Effector CD4-positive, alpha-beta T cell (primary cell): ENCODE measurements at places on chromosomes 5 and 9.

- DNase-seq: no peak
Observed at GRCh38 chr5:137693307-137693950, 42.5 kb downstream of the KLHL3 start.

DNA sequence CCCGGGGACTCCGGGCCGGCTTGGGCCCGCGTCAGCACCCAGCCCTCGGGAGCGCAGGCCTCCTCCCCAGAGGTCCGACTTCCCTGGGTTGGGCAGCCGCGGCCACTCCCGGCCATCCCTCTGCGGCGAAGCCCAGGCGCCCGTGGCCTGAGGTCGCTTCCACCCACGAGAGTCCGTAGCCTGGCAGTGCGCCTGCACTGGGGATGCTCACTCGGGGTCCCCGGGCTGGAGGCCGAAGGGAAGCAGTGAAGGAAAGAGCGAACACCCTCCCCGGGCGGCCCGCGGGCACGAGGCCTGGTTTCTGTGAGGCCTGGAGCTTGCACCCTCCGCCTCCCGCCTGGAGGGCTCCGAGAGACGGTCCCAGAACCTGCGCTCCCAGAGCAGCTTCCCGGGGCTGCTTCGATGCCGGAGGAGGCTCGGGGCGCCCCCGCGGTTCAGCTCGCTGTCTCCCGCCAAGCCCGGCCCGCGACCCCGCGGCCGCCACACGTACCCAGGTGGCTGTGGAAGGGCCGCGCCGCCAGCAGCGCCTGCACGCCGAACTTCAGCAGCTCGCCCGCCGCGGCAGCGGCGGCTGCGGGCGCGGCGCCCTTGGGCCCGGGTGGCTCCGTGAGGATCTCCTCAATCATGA lies 607 bp downstream of the BARX1 start:
- no peak for DNase-seq

DNA sequence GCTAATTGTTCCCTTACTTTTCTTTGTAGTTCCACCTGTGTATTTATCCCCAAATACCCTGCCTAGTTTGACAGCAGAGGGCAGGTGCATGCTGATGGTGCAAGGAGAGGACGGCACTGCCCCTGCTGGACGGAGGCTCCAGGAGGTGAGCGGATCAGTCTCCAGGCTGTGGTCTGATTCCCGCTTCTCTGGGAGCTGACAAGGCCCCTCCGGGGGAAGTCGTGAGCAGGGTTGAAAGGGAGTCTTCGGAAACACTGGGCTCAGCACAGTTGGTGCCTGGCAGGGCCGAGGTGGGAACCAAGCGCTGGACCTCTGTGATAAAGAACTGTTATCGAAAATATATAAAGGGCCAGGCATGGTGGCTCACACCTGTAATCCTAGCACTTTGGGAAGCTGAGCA lies 52.9 kb downstream of the RASGEF1C start:
- DNase-seq: no peak

- no peak for DNase-seq
Observed at GRCh38 chr5:141510160-141510559, 21.3 kb downstream of the PCDHGC5 start.

- no peak for DNase-seq
Observed at GRCh38 chr9:116020801-116021200, 132.8 kb upstream of the PAPPA start.

DNA sequence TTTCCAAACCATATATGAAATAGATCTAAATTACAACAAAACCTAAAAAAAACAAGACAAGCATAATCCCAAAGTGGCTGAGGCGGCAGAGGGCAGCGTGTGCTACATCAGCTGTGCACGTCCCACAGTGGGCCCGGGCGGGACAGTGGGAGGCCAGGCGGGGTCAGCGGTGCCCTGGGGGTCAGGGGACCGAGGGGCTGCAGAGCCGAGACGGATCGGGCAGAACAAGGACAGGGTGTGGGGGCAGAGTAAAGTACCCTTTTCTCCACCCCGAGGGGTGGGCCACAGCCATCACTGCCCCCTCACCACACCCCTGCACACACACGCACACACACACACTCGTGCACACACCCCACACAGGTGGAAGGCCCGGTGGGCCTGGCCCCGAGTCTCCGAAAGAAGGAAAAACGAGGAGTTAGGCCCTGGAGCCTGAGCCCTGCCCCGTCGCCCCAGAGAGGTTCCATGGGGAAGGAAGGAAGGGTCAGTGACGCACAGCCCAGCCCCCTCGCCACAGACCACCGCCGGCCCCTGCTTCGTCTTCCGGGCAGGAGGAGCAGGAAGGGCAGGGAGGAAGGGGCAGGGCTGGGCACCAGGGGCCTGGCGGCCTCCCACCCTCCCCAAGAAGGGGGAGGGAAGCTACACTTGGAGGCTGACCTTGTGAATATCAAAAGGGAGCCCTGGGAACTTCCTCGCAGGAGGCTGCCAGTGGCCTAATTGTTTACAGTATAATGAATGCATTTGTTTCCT lies 49.6 kb upstream of the UBAC1 start:
- DNase-seq: no peak

DNA sequence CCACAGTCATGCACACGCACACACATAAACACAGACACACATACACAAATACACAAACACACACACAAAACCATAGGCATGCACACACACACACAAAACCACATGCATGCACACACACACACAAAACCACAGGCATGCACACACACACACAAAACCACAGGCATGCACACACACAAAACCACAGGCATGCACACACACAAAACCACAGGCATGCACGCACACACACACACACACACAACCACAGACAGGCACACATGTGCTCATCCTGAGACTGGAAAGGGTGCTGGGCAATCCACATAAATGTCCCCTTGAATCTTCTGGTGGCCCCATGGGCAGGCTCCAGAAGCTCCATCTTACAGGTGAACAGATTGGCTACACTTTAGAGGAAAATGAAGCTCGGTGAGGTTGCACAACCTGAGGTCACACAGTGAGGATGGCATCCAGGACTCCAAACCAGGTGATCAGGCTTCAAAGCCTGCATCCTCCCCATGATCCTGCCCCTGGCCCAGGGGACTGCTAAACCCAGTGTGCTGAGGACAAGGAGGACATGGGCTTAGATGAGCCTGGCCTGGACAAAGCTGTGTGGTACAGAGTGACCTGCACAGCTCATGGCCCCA lies 144.8 kb downstream of the GADD45G start:
- no peak for DNase-seq

DNA sequence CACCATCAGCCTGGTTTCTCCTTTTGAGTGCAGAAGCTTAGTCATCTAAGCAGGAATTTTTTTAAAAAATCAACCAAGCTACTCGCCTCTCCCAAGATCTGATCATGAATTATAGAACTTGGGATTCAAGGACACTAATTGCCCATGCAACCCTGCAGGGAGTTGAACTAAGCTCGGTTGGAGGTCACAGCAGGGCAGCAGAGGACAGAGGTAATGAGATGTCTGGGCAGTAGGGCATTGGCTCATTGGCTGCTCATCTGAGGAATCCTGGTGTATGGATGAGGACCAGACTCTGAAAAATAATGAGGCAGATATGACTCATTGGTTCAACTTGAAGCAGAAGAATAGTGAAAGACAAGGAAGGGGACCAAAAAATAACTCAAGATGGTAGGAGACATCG lies 111.8 kb upstream of the TLE1 start:
- no peak for DNase-seq

DNA sequence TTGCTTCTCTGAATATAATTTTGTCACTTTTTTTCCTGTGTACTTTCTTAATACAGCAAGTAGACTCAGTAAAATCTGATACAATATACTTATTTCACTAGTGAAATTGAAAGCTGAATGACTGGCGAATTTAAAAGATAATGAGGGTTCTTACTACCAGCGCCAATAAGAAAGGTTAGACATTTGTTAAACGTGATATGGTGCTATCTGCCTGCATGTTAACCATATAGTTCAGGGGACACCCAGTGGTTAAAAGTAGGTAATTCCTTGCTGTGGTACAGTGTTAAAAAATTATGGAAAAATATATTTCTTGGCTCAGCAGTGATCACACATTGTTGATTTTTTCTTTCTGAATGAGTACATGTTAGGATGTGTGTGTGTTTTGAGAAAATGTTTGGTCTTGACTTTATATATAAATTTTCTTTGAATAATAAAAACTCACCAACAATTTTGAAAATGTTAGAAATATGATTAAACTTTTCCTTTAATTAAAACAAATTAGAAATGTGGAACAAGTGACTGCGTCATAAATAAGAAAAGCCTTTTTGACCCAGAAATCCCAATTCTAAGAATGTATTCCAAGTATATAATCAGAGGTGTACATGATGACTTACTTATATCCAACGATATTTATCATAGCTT lies 25.8 kb downstream of the CAST start:
- DNase-seq: no peak

DNA sequence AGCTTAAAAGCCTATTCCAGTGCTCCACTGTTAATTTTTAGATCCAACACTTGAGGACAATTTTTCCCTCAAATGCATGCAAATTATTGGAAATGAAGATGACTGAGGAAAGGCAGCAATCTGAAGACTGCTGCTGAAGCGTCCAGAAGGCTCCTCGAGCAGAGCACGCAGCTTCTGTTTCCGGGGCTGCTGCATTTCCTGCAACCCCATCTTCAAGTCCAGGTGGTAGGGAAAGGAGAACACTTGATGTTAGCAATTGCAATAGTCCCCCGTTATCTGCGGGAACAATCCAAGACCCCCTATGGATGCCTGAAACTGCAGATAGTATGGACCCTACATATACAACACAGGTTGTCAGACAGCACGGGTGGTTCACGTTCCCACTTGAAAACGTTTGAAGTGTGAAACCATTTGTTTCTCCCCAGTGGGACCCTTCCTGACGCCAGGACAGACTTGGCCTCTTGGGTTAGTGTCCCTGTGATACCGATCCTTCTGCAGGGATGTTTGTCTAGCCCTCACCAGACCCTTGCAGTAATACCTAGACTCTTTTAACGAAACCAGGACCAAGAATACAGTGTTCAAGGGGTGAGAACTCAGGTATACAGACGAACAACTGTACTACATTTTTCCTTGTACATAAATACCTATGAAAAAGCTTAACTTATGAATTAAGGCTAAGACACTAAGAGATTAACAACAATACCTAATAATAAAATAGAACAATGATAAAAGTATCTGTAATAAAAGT lies 152.3 kb downstream of the HSD17B3 start:
- no peak for DNase-seq

DNA sequence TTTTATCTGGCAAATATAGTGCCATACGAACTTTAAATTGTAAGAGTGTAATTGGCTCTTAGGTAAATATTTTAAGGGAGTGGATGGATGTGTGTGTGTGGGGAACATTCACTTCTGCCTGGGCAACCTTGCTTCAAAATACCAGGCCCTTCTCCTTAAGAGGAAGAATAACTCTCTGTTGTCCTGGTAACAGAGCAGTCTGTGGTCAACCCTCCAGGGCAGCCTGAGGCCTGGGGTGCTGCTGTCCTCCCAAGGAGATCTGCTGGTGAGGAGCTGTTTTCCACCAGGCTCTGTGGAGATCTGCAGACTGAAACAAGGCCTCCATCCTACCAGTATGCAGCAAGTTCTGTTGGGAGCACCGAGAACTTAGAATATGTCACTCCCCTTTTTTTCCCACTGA lies 325.2 kb downstream of the PSAT1 start:
- DNase-seq: no peak

DNA sequence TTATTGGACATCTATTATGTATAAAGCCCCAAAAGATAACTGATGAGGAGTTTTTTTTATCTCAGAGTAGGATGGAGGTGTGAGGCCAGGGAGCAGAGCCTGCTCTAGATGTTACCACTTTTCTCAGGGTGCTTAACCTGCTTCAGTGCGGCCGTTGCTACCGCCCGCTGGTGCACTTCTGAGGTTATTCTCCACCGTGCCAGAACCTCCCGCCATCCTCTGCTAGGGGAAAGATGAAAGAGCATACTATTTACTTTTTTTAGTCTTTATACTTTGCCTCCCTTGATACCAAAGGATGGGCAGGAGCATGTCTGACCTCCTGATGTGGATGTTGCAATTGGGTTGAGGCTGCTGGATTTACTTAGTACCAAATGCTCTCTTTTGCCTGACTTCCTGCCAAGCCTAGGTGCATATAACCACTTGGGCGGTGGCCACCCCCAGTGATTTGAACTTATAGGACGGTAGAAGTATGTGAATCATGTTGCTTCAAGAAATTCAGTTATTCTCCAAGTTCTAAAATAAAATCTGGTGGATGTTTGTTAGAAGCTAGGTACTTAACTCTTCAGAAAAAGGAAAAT lies 71.1 kb upstream of the HSPB3 start:
- no peak for DNase-seq

GRCh38 chr5:139523635-139524445 lies 37.3 kb upstream of the UBE2D2 start:
- DNase-seq: no peak

GRCh38 chr5:83244516-83244915 lies 167.2 kb downstream of the XRCC4 start:
- no peak for DNase-seq

DNA sequence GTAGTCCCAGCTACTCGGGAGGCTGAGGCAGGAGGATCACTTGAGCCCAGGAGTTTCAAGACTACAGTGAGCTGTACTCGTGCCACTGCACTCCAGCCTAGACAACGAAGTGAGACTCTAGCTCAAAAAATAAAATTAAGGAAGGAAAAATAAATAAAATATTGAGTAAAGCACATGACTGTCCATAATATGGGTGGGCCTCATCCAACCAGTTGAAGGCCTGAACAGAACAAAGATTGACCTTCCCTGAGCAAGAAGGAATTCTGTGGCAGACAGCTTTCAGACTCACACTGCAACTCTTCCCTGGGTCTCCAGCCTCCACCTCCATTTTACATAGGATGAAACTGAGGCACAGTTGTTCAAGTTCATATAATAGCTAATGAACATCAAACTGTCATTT lies 72.3 kb downstream of the RAD23B start:
- no peak for DNase-seq

DNA sequence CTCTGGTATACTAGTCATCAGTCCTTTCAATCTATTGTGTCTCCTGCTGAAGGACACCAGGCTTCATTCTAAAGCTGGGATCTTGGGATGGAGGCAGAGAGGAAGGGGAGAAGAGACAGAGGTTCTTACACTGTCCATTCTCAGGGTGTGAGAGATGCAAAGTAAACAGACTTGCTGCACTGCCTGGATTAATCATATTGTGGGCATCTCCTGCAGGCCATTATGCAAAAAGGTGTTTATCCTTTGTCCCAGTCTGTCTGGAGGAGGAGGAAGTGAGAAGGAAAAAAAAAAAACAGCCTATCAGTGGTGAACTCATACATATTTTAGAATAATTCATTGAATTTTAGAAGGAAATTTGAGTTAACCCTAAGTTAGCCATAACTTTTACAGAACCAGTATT lies 92.9 kb upstream of the TNPO1 start:
- DNase-seq: no peak

DNA sequence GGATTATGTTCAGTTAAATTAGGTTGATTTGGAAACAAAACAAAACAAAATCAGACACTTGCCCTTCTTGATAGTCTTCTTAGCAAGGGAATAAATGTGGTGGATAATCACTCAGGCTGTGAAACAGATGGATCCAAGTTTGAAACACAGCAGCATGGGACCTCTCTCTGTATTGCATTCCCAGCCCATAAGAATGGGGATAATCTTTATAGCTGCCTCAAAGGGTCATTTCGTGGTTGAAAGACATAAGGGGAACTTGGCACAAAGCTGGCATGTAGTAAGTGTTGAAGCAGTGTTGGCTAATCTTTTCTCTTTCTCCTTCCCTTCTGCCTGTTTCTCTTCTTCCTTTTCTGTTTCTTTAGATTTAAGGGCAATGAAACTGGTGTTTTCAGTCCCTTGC lies 333.9 kb upstream of the TLE4 start:
- no peak for DNase-seq
